ENCODE measurements at places on chromosomes 1 and 21.
A peak's percentile ranks its signal among the peaks of the same experiment; 100 is the strongest.

DNA sequence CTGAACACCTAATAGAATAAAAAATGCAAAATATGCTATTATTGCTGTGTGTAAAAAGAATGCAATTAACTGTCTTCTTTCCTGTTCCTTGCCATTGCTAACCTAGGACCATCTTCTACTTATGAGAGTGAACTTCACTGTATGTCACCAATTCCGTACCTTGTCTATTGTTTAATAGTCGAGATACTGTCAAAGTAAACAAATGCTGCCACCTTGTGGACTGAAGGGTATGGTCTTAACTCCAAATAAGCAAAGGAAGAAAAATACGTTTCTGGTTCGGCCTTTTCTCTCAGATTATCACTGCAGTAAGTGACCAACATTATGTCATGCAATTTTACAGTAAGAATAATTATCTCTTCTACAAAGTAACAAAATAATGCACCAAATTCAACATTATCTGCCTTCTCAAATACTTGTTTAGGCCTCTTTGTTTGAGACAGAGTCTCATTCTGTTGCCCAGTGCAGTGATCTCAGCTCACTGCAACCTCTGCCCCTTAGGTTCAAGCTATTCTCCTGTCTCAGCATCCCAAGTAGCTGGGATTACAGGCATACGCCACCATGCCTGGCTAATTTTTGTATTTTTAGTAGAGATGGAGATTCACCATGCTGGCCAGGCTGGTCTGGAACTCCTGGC lies 133.4 kb downstream of the COP1 start:
- DNase-seq = no peak

GRCh38 chr1:22808676-22809483 lies 98.2 kb downstream of the EPHB2 start:
- DNase-seq = peak; percentile 74

DNA sequence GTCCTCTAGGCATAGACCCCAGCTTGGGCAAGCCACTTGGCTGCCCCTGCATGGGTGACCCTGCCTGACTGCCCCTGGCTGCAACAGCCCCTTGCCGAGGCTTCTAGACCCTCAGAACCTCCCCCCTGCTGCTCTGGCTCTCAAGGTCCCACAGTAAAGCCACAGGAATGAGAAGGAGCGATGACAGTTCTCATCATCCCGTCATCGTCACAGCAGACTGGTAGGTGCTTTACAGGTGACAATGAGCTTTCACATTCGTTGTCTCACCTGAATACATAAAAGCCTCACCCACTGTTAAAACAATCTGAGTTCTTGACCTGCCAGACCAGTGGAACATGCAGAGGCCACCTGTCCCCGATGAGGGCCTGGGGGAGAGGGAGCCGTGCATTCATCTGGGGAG lies 36.0 kb upstream of the GPR157 start:
- no peak for DNase-seq

DNA sequence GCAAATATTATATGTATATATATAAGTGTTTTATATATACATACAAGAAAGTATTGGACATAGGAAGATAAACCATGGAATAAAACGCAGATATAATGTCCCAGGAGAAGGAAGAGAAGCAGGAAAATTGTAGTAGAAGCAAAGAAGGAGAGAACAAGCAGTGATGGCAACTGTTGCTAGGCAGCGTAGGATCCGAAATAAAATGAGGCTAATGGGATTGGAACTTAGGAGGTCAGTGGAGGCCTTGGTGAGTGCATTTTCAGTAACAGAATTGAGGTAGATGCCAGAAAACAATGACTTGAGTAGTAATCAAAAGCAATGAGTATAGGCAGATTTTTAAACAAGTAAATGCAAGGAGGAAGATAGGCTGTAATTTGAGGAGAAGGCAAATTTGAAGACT lies 265.8 kb downstream of the LRRC7 start:
- DNase-seq = no peak

GRCh38 chr1:17513131-17513530 lies 26.4 kb upstream of the ARHGEF10L start:
- DNase-seq = no peak

- no peak for DNase-seq
Observed at GRCh38 chr1:35122311-35122710, 43.1 kb downstream of the ZMYM1 start.

Data from Right ventricle myocardium inferior (tissue), 1 donor.